ENCODE measurements at places on chromosomes 2 and 18.

GRCh38 chr2:217851191-217852020 is 151.4 kb downstream of the TNS1 start:
- no peak for DNase-seq

DNA sequence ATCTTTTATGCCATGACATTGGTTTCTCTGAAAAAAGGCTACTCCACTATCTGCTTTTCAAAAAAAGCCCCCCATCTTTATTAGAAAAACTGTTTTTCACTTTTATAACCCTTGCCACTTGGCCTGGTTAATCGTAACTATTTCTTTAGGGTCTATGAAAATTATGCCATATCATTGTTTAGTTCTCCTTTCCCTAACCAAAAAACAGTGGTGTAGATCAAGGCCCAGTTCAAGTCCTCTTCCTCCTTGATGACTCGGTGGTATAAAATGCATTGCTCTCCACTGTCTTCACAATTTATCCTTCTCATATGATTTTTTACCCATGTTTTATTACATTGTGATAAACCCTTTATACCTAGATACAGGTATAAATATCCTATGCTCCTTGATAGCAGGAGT is 205.5 kb downstream of the ZNF521 start:
- DNase-seq, result no peak

DNA sequence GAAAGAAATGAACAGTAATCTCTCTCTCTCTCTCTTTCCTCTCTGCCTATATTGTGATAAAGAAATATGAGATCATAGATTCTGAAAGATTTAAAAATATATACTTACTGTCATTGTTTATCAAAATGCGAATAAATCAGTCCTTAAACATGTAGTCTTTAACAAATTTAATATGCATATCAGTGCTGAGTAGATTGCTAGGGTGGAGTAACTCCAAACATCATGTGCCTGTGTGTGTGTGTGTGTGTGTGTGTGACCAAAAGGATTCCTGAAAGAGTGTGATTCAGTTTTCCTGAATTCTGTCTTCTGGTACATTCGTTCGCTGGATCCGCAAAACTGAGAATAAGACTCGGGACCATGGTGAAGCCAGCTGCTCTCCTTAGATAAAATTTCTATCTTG is 24.0 kb upstream of the DSEL start:
- no peak for DNase-seq

DNA sequence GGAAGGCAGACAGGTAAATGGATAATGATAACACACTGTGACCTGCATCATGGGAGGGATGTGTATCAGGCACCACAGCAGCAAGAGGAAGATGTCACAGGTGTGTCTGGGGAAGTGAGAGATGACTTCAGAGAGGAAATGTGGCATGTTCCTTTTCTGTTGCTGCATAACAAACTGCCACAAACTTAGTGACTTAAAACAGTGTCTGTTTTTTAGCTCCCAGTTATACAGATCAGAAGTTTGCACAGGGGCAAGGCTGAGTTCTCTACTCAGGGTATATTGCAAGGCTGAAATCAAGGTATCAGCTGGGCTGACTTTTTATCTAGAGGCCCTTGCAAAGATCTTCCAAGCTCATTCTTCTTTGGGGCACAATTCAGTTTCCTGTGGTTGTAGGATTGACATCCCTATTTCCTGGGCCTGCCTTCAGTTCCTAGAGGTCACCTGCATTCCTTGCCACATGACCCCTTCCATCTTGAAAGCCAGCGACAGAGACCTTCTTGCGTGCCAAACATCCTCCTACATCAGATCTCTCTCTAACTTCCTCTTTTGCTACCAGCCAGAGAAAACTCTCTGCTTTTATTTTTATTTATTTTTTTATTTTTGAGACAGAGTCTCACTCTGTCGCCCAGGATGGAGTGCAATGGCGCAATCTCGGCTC is 2.1 kb upstream of the MAP3K2 start:
- DNase-seq, result no peak

GRCh38 chr2:177799531-177799930 is 273.0 kb downstream of the PDE11A start:
- no peak for DNase-seq

- DNase-seq, result no peak
Observed at GRCh38 chr2:239267288-239267951, 133.4 kb downstream of the HDAC4 start.

GRCh38 chr2:235419996-235420395 is 73.8 kb upstream of the AGAP1 start:
- DNase-seq, result no peak

DNA sequence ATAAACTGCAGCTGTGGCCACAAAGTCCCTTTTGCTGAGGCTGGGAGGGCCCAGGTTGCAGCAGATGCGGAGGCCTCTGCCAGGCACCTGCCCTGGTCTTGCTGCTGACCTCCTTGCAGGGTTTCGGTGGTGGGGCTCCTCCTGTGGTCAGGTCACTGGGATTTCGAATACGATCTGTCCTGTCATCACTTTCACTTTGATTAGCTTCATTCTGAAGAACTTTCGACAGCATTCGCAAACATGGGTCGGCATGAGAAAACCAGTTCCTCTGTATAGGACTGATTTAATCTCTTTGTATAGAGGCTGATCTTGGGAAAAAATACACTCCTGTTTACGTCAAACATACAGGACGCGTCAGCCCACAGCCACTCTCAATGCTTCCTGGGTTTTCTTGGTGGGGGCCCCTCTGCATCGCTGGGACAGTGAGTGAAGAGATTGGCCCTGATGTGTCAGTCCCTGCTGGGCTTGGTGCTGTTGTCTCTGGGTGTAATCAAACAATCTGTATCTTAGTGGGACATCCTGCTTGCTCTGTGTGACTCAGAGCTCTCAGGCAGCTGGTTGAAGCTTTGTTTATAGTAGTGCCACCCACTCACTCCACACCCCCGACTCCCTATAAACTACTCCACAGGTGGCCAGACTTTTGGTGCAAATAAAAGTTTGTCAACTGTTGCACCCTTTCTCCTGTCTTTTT is 209.4 kb upstream of the CXCR4 start:
- no peak for DNase-seq

GRCh38 chr2:55415300-55415699 is 4.4 kb downstream of the CCDC88A start:
- no peak for DNase-seq

- DNase-seq, result peak; percentile 51
Observed at GRCh38 chr2:225355788-225356187, 43.7 kb upstream of the NYAP2 start.

- no peak for DNase-seq
Observed at GRCh38 chr2:161134547-161135518, 25.4 kb upstream of the TANK start.

- DNase-seq, result no peak
Observed at GRCh38 chr2:73870084-73870483, 22.7 kb upstream of the ACTG2 start.

DNA sequence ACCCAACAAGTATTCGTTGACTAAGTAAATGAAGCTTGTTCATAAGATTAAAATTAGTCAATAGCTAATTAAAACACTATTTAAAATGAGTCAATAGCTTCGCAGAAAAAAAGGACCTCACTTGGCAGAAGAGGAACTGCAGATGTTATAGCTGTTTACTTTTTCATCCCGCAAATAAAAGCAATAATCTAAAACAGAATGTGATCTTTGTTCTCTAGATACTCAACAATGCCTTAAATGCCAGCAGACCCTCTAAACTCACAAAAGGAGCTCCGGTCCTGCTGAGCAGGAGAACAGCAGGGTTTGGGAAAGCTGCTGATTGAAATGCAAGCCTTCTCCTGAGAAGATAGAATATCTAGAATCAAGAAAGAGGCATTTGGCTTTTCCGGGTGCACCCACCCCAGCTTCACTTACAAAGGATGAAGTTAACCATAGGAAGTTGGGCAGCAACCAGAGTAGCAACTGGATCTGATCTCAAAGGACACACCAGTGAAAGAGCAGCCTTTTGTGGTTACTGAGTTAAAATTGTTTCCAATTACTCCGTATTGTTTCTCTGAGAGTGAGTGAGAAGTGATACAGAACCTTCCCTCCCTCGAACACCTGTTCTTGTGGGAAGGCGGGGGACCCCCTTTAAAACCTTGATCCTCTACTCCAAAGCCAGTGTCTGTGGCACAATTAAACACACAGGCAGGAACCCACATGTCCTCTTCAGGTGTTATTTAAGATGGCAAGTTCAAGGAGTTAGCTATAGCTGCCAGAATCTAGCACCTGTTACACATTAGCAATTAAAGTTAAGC is 6.8 kb downstream of the CCBE1 start:
- no peak for DNase-seq

- DNase-seq, result no peak
Observed at GRCh38 chr2:47058003-47058931, 96.8 kb downstream of the STPG4 start.

DNA sequence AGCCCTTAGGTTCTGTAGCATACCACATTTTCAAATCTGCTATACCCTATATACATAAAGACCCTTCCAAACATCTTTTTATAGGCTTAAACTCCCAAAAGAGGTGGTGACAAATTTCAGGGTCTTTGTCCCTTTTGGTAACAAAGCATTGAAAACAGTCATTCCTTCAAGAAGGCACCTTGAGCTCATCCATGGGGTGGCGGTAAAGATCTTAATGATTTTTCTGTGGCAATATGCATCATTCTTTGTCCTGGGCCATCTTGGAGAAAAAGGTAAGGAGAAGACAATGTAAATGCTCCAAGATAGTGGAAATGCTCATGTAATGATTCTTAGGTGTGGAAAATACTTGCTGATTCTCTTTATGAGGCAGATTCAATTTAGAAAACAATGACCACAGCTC is 890.5 kb downstream of the CNTNAP5 start:
- no peak for DNase-seq

DNA sequence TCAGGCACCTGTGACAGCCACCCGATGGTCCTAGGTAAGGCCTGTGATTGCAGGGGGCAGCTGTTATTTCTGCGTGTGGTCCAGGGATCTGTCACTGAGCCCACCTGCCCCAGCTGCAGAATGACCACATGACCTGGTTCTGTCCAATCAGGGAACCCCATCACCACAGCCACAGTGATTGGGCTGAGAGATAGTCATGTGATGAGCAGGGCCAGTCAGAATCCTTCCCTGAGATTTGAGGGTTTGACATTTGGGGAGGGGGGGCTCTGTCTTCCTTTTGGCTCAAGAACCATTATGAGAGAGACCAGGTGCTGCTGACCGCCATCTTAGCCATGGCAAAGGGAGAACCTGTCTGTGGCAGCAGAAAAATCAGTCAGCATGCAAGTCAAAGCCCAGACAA is 147.2 kb downstream of the SMAD7 start:
- DNase-seq, result no peak

GRCh38 chr18:78890388-78890787 is 89.2 kb upstream of the SALL3 start:
- DNase-seq, result no peak

GRCh38 chr2:107556038-107556627 is 270.6 kb upstream of the RGPD4 start:
- no peak for DNase-seq
